Epithelial cell of proximal tubule (primary cell): ENCODE measurements at places on chromosomes 13 and 19. TPM values are rescaled to one million over a fixed set of nuclear protein-coding genes. Genes with fewer than 3 reads are reported as not detected.

MYO1F gene
- 0.06 and 0.07 TPM in 2 replicates for total RNA-seq

CASP14 gene
- total RNA-seq: not detected in 2 replicates

ZSCAN22 gene
- total RNA-seq: 1.3 and 1.9 TPM in 2 replicates

- DNase-seq: no peak
Measured at GRCh38 chr13:112844879-112845278, 124.1 kb upstream of the MCF2L start.

- no peak for DNase-seq
Measured at GRCh38 chr13:74696148-74696922, 562.1 kb upstream of the KLF12 start.

DNA sequence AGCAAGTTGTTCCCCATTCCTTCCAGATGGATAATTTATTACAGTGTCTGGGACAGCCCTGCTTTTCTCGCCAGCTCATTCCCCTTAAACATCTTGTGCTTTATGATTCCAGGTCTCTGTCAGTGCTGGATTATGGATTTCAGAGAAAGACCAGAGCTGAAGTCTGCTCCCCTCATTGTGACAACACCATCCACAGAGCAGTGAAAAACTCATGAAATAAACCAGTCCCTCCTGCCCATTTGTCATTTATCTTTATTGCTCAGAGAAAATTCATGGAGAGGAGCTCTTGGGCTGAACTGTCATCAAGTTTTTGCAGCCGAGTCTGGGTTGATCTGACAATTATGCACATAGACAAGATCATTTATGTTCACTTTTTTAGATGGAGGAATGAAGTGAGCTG, 92.7 kb upstream of the GPR12 start:
- no peak for DNase-seq
